ENCODE measurements at places on chromosomes 3 and 15.

DNA sequence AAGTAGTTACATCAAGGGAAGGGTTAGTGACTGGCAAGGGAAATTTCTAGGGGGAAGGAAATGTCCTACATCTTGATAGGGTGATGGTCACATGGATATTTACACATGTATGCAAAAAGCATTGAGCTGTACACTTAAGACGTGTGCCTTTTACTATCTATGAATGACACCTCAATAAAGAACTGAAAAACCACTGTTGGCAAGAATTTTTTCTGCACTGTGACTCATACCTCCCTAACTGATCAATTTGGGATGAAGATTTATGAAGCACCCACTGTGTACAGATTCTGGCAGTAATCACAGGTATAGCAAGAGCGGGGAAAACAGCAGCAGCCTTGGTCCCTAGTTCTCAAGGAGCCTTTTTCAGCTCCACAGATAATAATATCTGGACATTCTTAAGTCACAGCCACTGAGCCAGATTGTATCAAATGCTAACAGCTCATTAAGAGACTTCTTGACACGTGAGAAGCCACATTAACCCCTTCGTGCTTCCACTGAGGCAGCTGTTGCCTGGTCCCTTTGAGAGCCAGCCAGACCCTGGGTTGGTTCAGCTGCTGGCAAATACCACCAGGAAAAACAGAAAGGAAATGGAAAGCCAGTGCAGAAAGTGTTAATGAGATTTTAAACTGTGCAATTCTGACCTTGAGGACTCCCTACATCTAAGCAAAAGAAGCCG is 32.0 kb upstream of the GALNT15 start:
- no peak for DNase-seq

DNA sequence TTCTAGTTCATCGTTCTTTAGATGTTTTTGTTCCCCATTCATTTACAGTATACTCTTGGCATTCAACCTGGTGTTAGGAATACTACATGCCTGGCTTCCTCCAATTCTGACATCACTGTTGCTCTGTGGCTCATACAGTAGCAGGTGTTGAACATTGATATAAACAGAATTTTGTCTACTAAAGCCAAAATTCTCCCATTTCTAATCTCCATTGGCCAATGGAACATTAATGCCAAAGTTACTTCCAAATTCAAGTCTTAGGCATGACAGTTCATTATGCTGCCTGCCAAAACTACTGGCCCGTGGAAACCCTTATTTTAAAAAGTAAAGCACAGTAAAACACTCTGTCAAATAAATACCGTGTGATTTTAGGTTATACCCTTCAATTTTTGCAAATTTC is 368.0 kb downstream of the NAALADL2 start:
- DNase-seq, result no peak

DNA sequence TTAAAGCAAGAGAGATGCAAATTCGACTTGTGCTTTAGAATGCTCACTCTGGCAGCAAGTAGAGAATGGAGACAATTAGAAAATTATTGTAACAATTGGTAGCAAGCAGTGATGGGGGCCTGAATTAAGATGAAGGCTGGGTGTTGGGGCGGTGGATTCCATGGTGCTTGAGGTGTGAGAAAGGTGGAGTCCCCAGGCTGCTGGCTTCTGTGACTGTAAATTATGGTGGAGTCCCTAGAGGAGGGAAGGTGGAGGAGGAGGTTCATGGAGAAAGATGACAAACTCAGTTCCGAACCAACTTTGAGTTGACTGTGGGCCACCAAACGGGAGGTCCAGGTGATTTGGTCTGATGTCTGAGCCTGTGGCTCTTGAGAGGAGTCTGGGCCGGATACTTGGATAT is 10.7 kb upstream of the SMAD3 start:
- no peak for DNase-seq

DNA sequence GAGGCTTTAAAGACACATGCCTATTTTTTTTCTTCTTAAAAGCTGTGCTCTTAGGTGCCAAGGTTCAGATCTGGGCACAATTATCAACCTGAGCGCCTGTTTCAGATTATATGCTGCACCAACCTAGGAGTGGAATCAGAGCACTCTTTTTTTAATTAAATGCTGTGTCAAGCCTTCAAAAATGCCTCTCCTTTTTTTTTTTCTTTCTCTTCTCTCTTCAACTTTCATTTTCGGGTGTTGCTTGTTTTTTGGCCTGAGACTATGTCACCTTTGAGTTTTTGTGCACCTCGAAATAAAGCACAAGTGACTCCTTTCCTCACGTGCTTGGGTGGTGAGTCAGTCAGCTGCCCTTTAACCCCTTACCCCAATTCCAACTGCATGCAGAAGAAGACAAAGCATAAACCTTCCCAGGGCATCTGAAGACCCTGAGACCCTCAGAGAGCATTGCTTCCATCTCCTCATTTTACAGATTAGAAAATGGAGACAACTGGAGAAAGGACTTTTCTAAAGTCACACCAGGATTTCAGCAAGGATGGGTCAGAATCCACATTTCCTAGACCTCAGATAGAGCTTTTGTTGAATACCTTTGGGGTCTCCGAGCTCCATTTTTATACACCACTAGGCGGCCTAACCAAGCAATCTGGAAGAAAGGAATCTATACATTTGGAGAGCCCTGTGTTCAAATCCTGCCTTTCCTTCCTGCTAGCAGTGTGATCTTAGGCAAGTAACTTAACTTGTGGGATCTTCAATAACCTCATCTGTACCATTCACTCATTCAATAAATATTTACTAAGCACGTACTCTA is 631 bp upstream of the PRICKLE2 start:
- DNase-seq, result no peak

DNA sequence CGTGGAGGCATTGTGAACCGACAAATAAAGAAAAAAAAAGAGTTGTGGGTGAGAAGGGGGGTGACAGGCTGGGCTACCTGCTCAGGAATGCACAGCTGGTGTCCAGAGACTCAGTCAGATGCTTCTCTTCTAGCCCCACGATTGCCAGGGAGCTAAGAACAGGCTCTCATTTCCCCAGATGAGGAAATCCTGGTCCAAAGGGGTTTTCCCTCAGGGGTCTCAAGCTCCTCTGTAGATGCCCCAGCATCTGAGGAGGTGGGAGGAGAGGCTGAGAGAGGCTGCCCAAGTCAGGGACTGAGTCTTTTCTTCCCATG is 35.5 kb downstream of the BNC1 start:
- no peak for DNase-seq

GRCh38 chr15:38010395-38010794 is 76.0 kb downstream of the TMCO5A start:
- no peak for DNase-seq

GRCh38 chr15:36185438-36185837 is 394.0 kb upstream of the CDIN1 start:
- DNase-seq, result no peak

DNA sequence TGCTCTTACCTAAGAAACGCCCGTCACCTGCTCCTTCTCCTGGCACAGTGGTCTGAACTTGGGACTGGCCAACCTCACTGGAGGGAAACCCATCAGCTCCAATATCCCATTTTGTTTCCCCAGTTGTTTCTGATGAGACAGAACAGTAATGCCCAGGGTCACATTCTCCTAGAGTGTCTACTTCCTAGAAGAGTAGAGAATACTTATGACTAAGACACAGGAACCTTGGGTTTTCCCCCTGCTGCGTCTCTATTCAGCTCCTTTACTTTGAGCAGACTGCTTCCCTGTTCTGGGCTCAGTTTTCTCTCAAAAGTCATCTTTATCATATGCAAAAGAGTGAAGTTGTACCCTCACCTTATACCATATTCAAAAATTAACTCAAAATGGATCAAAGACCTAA is 79.4 kb downstream of the POLR2M start:
- no peak for DNase-seq

DNA sequence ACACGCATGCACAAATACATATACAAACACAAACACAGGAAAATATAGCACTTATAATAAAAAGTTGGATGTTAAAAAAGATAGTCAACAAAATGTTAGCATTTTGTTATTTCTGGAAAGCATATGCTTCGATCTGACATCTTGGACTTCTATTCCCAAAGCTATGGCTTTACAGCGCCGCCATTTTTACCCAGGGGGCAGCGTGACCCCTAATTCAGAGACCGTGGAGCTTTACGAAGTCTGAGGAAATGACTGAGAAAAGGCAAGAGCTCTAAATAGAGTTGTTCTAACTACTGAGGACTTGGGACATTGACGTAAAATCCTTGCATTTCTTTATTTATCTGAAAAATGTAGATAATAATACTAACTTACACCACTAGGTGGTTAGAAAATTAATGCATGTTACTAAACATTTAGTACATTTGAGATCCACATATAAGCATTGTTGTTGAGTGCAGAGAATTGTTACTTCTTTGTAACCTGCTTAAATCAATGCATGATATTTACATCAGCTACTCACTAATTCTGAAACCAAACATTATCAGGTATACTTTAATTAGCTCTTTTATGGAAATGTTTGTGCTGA is 155.4 kb downstream of the TP63 start:
- no peak for DNase-seq

DNA sequence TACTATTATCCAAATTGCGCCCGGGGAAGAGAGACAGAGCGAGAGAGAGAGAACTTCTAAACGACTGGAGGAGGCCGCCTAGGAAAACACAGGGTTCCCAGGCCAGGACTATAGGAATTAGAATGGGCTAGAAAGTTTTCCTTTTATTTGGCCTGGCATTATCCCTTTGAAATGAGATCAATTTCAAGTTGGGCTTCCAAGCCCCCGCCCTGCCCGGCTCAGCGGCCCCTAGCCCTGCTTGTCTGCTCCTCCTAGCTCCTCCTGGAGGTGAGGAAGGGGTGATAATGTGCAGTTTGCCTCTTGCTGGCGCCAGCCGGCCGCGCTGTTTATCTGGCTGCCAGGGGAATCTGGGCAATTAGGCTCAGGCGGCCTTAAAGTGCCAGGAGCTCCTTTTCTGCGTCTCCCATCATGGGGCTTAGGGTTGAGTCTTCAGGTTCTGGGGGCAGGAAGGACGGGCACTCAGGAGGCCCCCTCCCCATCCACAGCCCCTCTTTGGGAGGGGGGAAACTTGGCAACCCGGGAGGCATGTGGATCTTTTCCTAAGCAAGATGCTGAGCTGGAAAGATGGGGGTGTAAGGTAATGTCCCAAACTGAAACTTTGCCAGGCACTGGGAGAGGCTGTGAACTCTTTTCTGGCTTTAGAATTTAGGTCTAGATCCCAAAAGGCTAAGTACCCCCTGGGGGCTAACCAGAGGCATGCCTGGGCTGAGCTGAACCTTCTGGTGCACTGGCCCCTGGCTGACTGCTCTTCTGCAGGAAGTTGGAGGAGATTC is 5.5 kb downstream of the SMAD6 start:
- no peak for DNase-seq

DNA sequence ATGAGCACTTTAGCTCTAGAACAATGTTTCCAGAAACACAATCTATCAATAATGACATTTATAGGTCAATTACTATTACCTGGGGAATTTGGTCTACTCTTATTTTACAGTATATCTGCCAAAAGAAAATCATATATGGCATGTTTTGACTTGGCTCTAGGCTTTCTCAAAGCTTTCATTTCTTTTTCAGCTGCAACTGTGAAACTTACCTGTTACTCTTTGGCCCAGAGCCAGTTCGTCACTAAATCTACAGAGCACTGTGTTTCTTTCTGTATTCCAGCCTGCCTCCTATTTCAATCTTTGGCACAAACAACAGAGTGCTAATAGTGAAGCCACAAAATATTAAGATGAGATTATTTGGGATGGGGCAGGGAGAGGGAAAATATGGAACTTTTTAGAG is 76.0 kb downstream of the P2RY1 start:
- DNase-seq, result no peak

GRCh38 chr3:33839283-33839682 is 40.9 kb downstream of the PDCD6IP start:
- DNase-seq, result no peak

DNA sequence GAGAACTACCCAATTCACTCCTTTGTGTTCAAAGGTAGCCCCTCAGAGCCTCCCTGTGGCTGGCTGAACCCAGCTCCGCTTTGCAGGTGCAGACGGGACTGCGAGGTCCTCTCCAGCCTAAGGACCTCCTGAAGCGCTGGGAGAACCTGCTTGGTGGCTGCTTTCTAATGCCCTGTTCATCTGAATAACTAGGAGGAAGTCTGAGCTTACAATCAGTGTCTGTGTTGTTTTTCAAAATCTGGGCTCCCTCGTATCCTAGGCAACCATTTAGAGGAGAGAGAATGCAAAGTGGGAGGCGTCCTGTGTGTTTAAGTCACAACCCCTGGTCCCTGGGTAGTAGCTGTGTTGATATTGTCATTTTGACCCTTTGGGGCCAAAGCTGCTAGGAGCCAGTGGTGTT is 99.9 kb downstream of the GABRG3 start:
- DNase-seq, result no peak

DNA sequence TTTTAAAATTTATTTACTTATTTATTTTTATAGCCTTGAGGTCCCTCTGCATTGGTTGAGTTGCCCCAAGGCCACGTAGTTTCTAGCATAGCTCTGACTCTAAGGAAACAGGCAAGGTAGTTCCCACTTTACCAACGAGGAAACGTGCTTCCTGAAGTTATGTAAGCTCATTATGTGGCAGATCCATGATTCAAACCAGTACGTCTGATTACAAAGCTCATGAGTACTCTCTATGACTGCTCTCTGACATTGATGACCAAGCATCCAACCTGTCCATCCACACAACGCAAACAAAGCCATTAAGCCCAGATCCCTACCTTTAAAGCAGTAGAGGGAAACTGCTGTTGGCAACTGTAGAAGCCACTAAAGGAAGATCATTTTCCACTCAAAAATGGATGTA is 25.6 kb downstream of the WWTR1 start:
- no peak for DNase-seq

- no peak for DNase-seq
Measured at GRCh38 chr3:61438253-61439121, 122.9 kb upstream of the PTPRG start.

DNA sequence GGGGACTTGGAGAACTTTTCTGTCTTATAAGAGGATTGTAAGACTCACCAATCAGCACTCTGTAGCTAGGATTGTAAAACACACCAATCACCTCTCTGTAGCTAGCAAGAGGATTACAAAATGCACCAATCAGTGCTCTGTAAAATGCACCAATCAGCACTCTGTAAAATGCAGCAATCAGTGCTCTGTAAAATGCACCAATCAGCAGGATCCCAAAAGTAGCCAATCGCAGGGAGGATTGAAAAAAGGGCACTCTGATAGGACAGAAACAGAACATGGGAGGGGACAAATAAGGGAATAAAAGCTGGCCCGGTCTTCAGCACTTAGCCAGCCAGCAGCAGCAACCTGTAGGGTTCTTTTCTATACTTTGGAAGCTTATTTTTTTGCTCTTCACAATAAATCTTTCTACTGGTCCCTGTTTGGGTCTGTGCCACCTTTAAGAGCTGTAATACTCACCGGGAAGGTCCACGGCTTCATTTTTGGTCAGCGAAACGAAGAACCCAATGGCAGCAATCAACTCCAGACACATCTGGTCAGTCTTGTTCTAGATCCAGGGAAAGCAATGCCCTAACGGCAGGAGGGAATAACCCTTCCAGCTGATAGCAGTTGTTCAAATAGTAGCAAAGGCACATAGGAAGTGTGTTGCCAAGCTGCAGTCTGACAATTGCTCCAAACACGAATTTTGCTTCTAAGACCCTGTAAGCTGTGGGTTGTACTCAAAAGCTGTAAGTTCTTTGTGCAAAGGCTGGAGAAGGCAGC is 135.6 kb downstream of the TJP1 start:
- DNase-seq, result no peak

All from posterior vena cava (tissue), 2 donors.